ENCODE measurements at places on chromosomes 5 and 9.

- no peak for DNase-seq
Observed at GRCh38 chr5:39214912-39215709, 4.3 kb downstream of the FYB1 start.

GRCh38 chr5:145915970-145916638, 20.3 kb upstream of the SH3RF2 start:
- DNase-seq: no peak

DNA sequence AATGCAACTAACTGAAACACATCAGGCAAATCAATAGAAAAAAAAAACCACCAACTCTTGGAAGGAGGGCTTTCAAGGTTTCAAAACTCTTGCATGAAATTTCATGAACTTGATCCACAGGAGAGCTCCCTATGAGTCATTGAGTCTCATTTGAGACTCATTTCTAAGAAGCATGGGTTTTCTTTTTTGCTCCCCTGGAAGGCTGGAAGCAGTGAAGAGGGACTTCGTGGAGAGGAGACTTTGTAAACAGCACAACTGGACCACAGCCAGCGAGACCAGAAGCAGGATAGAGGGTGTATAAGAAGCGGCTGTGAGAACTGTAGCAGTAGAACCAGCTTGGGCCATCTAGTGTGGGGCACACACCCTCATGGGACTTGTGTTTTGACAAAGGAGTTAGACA, 41.2 kb upstream of the RAPGEF1 start:
- no peak for DNase-seq

GRCh38 chr5:53826504-53826903, 266.1 kb downstream of the NDUFS4 start:
- no peak for DNase-seq

DNA sequence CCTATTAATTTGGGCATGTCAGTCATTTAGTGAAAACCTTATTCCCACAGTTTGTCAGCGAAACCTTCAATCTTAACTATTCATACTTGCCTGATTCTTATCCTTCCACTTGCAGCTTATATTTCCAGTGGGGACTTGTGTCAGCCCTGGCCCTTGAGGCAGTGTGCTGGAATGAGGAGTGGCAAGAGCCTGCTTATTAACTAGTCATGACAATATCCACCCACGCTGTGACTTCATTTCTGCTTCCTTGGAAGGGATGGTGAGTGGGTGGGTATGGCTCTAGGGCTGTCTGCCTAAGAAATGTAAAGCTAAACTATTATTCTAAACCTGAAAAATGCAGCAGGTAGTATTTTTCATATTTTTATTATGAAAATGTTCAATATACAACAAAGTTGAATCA, 34.0 kb upstream of the LURAP1L start:
- no peak for DNase-seq

GRCh38 chr9:128406848-128407391, 13.7 kb upstream of the CERCAM start:
- DNase-seq: no peak

GRCh38 chr9:131915181-131915580, 164.5 kb downstream of the MED27 start:
- no peak for DNase-seq

DNA sequence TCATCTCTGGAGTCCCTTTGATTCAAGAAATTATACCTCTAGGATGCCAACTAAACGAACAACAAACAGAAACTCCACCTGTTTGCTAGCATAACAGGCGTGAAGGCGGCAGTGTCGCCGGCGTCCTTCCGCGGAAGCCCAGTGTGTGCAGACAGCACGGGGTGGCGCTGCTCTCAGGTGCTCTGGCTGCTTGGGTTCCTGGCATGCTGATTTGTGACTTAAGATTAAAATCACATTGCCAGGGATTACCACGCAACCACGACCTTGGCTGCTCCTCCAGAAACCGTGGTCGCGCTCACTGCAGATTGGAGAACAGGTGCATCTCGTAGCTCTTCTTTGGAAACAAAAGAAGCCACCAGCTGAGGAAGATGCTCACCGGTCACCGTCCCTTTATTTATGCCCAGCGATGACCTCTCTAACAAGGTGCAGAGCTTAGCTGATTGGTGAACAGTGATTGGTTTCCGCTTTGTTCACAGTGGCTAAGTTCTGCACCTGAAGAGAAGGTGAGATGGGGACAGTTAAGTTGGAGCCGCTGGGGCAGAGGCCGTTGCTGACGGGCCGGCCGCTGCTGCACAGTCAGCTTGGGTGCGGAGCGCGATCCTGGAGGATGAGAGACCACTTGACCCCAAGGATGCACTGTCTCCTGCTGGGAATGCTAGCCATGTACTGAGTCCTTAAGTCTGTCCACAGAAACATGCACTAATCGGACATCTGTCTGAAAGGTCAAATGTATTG, 232.3 kb downstream of the FANCC start:
- DNase-seq: no peak

GRCh38 chr9:95115104-95115503, 202.4 kb downstream of the FANCC start:
- DNase-seq: no peak

DNA sequence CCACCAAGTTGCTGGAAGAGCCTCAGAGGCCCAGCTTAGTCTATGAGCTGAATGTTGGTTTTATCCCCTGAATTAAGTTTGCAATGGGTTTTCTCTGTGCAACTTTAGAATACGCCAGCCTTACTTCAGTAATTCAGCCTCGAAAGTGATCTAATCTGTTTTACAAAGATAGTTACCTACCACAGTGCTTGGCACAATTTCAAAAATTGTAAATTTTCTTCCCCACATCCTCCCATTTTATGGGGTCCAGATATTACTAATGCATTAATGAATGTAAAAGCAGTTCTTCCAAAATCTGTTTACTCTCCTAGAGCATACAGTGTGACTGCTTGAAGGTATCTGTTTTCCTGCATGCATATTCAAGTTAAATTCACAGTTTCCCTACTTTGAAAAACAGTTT, 172.6 kb downstream of the MAN2A1 start:
- DNase-seq: no peak

DNA sequence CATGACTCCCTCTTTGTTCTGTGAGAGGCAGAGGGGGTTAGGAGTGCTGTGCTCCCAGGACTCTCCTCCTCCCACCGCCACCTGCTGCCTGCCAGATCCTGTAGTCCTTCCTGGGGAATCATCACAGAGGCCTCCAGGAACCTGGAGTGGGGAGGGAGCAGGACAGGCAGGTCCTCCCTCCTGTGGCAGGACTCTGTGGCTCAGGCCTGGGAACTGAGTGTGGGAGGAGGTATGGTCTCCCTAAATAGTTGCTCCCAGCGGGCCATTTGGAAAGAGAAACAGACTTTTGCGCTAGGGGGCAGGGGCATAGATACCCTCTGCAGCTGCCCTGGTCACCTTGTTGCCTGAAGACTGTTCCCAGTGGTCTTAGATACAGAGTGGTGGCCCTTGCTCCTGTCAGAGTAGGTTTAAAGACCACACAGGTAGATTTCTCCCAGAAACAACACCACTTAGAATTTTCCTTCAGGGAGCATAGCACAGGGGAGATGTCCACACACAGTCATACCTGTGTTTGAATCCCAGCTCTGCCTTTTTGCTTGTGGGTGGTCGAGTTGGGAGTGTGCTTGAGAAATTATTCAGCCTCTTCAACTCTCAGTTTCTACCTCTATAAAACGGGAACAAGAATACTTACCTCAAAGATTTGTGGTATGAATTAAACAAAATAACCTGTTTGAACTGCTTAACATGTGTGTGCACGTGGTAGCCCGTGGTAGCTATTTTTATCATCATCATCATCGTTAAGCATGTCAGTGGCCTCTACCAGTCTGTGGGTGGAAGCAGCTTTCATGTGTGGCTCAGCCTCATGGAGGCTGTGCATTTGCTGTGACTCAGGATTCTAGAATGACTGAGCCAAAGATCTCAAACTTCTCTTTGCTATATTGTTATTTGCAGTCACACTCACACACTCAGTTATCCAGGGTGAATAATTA, 55.8 kb downstream of the SLC22A5 start:
- DNase-seq: no peak

GRCh38 chr9:35954942-35955546, 2.9 kb downstream of the OR2S2 start:
- DNase-seq: no peak

- DNase-seq: no peak
Observed at GRCh38 chr9:19028835-19029451, 4.1 kb downstream of the SAXO1 start.

GRCh38 chr9:13461414-13461991, 182.0 kb upstream of the MPDZ start:
- no peak for DNase-seq

GRCh38 chr5:121408778-121409177, 442.9 kb upstream of the FTMT start:
- no peak for DNase-seq

DNA sequence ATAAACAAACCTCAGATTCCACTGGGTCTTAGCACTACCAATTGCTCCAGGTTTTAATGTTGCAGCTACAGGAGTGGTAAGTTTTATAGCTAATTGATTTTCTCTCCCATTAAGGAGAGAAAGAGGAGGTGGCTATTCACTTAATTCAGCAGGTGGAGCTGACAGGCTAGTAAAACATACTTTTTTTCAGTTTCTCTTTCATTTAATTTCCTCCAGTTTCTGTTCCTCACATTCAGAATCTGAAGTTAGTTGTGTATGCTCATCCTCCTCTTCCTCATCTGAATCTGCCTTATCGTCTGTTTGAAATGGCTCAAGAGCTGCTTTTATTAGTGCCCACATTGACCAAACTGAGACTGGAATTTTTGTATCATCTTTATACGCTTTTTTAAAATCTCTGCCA, 98.0 kb downstream of the PLPPR1 start:
- DNase-seq: no peak

- DNase-seq: no peak
Observed at GRCh38 chr9:118990949-118991348, 378.3 kb downstream of the BRINP1 start.
